NCI-H1694 (cell line): ENCODE measurements at places on chromosomes 7 and 10.
A peak's percentile ranks its signal among the peaks of the same experiment; 100 is the strongest.

GRCh38 chr7:47449810-47450590, 131.9 kb downstream of the TNS3 start:
- DNase-seq: no peak

DNA sequence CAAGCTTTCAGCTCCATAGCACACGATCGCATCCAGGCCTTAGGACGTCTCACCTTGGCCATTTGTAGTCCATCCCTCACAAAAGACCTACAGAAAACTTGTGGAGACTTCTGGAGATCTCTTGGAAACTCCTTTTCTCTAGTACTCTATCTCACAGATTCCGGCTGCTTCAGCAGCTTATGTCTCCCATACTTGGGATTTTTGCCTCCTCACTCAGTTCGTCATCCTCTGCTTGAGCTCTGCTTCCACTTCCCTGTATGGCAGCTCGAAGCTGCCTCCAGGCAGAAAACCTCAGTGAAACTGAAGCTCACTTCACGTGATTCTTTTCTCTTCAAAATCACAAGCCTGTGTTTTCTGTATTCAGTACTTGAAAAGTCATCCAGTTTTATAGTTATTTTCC, 178.7 kb upstream of the GDF10 start:
- no peak for DNase-seq

DNA sequence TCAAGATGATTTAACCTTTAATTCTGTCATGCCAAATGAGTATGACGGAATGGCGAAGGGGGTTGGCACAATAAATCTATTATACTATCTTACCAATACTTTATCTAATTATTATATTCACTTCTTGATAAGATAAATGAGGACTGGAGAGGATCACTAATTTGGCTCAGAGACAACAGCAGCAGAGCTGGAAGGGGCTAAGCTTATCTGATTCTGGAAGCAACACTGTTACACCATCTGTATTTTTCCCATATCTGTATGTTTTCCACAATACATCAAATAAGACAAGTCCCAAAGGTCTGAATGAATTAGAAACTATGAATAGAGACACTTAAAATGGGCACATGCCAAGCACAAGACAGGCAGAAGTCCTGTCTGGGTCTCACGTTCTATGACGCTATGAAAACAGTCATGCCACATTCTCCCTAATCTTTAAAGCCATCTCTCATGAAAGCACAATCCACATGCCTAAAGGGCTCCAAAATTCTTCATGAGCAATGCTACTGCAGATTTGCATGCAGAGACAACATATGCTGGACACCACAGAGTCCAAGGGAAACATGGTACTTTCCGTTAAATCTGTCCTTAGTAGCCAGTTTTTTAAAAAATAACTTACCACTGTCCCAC, 88.3 kb downstream of the SLC25A13 start:
- no peak for DNase-seq

DNA sequence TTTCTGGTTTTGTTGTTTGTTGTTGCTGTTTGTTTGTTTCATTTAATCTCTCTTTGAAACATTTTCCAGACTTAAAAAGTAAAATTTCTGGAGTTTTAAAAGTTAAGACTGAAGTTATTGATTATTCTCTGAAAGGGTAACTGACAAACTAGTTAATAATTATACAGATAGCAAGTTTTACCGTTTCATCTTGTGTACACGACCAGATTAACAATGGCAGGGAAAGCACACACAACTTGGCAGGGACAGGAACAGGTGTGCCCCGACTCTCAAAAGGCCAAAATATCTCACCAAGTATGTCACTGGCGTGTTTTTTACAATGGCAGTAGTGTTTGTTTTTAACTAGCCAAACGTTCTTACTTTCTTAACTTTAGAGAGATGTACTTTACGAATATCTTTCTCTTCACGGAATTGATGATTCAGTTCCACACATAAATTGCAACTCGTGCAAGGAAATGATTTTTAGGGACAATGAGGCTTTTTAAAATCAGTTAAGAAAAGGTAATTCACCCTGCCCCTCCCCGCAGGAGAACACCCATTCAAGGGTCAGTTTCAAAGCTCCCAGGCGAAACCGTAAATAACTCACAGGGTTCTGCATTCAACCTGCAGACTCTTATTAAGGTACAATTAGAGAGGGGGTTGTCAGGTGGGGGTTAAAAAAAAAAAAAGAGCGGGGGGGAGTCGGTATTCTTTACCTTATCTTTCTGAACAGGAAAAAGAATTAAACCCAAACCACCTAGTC, 3.5 kb downstream of the CTBP2 start:
- DNase-seq: no peak

- DNase-seq: no peak
Observed at GRCh38 chr10:77715088-77715487, 77.5 kb upstream of the KCNMA1 start.

DNA sequence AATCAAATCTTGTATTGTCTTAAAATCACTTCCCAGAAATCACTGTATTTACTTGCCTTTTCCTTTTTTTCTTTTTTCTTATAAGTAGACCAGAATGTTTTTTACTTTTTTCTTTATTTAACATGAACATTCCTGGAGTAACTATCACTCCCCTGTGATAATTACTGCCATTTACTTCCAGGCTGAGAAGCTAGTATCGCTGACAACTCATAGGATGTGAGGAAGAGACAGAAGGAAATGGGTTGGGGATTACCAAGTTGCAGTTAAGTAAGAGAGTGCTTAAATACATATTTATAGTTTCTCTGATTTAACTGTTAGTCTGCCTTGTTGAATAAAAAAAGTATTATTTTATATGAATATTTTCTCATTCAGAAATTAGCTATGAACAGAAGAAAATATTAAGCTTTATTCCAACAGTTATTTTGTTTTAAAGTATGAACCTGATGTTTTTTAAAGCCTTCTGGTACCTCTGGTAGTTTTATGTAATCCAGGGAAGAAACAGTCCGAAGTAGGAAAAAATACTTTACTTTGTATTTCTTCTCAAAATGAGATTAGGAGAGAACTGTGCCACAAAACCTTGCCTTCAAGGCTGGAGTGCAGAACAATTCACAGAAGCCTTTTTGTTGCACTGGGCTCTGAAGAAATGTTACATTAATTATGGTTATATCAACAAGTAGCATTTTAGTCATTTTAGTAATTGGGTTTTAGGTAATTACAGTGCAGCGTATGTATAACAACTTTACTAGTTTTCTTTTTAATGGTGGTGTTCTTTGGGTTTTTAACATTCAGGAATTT, 72.8 kb downstream of the SHOC2 start:
- no peak for DNase-seq

GRCh38 chr10:50397312-50398140, 146.2 kb upstream of the ASAH2 start:
- DNase-seq: no peak

DNA sequence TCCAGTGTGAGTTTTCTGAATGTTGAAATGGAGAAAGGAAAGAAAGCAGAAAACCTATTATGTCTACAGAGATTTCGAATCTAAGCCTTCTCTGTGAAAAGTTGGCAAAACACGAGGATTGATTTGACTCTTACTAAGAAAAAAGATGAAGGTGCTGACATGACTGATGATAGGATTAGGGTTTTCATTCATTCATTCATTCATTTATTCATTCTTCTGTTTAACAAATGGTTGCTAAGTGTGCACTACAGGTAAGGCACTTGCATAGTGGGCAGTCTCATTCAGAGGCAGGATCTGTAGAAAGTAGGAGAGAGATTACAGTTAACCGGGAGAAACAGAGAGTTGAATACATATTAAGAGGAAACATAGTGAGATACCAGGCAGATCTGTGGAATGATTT, 137.1 kb downstream of the ZNF365 start:
- no peak for DNase-seq

GRCh38 chr7:2982831-2983230, 60.8 kb downstream of the CARD11 start:
- DNase-seq: no peak

GRCh38 chr10:125396676-125397075, 236.3 kb upstream of the CTBP2 start:
- no peak for DNase-seq

DNA sequence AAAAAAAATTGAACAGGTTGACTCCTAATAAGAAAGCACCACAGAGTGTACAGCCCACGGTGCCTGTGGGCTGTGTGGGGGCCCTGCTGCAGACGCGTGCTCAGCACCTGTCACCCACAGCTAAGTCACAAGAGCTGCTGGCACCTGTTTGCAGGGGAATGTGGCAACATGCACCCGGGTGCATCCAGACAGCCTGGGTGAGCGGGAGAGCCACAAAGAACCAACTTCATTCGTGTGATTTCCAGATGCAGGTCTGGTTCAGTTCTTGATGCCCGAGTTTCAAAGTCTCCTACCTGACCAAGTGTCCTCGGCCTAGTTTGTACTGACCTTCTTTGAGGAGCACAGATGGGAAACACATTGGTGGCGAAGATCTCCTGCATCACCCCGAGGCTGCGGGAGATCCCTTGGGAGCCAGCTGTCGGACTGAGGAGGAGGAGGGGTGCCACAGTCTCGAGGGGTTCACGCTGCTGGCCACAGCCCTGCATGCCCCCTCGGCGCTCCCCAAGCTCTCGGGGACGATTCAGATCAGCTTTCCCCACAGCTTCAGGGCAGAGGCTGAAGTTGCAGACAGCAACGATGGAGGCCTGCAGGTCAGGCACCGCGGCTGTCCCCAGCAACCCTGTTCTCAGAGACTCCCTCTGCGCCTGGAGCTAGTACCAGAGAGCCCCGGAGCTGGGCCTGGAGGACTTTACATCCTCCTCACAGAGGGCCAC, 35.3 kb downstream of the AMZ1 start:
- no peak for DNase-seq

- peak; percentile 40 for DNase-seq
Observed at GRCh38 chr7:91288208-91288824, 24.1 kb downstream of the FZD1 start.

- DNase-seq: peak; percentile 32
Observed at GRCh38 chr10:13823096-13823708, 236.4 kb downstream of the PRPF18 start.

GRCh38 chr7:30901856-30902255, 9.8 kb upstream of the AQP1 start:
- DNase-seq: no peak

- peak; percentile 37 for DNase-seq
Observed at GRCh38 chr7:69906283-69906995, 308.2 kb downstream of the AUTS2 start.
